ENCODE measurements at places on chromosomes 1 and 21. TPM values are rescaled to one million over a fixed set of nuclear protein-coding genes. Genes with fewer than 3 reads are reported as not detected.

DNA sequence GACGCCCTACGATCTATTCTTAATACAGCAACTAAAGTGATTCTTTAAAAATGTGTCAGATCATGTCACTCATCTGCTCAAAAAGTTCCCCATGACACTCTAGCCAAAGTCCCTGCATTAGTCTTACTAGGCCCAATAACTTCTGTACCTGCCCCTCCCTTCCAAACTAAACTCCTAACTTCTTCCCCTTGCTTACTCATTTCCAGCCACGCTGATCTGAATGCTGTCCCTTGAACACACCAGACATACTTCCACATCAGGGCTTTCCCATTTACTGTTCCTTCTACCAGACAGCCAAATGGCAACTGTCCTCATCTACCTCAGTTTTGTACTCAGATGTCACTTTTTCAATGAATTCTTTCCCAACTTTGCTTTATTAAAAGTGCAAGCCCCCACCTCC, 1.2 kb downstream of the PPT1 start:
- no peak for DNase-seq

GRCh38 chr1:113891631-113892220, 4.3 kb upstream of the BCL2L15 start:
- DNase-seq: no peak

Gene DONSON
- total RNA-seq: 38.0 TPM

GRCh38 chr1:54037476-54037875, 15.5 kb downstream of the TMEM59 start:
- DNase-seq: no peak

Gene PCP4L1
- total RNA-seq: not detected

Gene KRTAP22-1
- not detected for total RNA-seq

- no peak for DNase-seq
Measured at GRCh38 chr1:22236900-22237299, 94.0 kb upstream of the WNT4 start.

- DNase-seq: no peak
Measured at GRCh38 chr21:37208741-37209225, 58.4 kb downstream of the VPS26C start.

DNA sequence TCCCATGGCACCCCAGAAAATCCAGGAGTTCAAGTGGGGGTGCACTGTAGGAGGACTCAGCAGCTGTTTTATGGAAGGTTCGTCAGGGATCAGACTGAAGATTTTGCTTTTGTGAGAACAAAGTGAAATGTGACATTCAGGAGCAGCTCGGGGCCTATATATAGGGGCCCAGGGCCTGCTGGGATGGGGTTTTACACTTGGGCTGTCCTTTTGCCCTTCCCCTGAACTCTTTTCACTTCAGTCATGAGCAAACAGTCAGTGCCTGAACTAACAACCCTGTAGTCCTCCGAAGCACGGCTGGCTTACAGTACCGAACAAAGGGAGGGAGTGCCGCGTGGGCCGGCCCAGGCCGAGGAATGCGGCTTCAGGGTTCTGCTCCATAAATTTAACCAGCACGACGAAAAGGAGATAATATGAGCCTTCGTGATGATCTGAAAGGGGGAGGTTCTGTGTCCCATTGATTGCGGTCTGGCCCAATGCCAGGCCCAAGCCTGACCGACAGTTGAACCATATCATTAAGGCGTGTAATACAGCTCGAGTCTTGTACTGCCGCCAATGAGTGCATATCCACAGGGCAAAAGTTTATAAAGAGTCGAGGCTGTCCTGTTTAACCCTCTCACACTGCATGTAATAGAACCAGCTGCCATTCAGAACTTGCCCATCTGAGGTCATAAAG, 139.9 kb downstream of the DHRS3 start:
- peak; percentile 99 for DNase-seq

- no peak for DNase-seq
Measured at GRCh38 chr1:234725177-234726132, 115.5 kb upstream of the IRF2BP2 start.

DNA sequence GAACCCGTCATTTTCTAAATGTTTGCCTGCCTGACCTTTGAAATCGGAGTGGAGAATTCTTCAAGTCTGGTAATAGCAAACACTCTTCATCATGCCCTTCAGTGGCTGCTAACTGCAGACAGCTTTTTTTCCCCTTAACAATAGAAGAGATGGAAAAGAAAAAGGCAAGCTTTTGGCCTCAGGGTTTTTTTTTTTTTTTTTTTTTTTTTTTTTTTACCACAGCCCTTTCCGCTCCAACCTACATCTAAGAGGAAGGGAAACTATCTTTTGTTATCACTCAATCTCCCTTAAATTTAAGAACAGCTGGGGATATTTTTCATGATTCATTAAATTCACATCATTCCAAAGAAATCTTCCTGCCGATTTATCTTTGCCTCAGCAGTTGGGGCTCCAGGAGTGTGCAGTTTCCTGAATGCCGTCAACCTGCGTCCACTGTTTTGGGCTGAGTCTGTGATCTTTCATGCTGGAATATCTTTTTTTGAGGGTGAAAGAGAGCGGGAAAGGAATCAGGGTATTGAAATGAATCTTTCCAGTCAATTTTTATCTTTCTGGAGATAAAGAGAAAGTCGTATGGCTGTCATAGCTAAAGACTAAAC, 144.5 kb upstream of the SMYD2 start:
- DNase-seq: no peak

GRCh38 chr1:55128418-55128995, 86.7 kb downstream of the USP24 start:
- no peak for DNase-seq

DNA sequence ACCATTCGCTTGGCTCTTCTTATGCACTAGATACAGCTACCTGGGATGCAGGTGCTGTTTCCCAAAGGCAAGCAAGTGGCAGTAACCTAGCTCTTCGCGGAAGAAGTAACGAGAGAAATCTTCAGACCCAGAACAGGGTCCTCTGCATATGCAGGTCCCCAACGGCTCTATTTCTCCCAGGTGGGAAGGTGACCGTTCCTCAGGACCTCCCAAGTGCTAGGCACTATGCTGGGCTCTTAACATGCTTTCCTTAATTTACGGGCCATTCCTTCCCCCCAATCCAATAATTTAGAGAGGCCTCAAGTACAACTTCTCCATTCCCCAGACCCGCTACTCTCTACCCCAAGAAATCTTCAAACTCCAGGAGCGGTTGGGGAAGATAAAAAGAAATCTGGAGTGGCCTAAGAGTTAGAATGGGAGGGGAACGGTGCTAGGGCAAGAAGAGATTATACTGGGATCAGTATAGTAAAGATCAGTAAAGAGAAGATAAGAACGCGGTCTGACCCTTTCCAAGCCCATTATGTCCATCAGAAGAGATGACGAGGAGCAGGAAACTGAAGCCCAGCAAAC, 410 bp downstream of the TXNDC12 start:
- no peak for DNase-seq

DNA sequence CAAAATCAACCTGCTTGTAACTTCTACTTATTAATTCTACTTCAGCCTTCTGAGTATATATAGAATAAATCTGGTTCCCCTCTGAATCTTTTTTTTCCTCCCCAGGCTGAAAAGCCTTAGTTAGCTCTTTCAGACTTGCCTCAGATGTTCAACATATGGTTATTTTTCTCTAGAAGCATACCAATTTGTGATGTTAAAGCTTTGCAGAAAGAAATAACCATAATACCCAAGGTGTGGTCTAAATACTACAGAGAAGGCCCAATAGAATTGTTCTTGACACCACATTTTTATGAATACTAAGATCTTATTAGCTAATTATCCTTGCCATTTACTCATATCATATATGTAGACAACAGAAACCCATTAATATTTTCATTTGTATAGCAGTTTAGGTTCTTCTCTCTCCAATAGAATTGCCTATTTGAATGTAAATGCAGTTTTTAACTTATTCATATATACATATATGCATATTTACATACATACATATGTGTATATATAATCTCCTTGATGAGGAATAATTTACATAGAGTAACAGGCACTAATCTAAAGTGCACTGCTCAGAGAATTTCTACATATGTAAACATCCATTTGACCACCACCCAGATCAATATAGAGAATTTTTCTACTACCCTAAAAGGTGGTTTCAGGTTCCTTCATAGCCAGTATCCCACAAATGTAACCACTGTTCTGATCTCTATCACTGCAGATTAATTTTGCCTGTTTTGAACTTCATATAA, 175.2 kb upstream of the IVNS1ABP start:
- DNase-seq: no peak

GRCh38 chr1:68675336-68675735, 178.5 kb upstream of the DEPDC1 start:
- no peak for DNase-seq

Gene RHBDL2
- 1.7 TPM for total RNA-seq

Gene HPDL
- 1.3 TPM for total RNA-seq

GRCh38 chr1:200780545-200781369, 42.1 kb downstream of the CAMSAP2 start:
- DNase-seq: peak; percentile 67

Data from fibroblast of villous mesenchyme (primary cell).